ENCODE measurements at places on chromosomes 6 and 20.
A peak's percentile ranks its signal among the peaks of the same experiment; 100 is the strongest.

DNA sequence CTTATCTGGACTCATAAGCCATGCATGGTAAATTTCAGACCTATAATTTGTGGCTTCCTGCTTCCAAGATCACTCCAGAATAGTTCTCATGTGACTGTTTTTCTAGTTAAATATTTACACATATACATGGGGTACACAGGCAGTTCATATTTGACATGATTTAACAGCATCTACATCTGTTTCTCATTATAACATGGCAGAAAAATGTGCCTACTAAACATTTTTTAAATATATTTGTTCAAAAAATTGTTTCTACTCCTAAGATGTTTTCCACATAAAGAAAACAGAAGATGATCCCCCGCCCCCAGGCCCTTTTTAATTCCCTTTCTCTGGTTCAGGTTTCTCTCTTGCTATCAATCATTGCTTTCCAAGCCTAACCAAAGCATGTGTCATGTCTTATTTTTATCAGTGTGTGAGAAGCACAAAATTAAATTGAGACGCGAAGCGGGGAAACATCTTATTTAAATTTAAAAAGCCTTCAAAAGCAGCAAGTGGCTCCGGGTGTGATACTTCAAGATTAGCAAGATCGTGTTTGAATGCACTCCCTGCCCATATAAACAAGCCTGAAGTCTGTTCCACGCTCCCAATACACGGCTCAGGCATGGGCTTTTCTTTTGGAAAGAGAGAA, 37.3 kb downstream of the IPCEF1 start:
- H3K27ac ChIP-seq, result no peak overlapping the region
- no peak for DNase-seq
- H3K36me3 ChIP-seq, result no peaks in the 10 kb centered on the region
- peak overlapping the region; percentile 47 for H3K4me3 ChIP-seq
- peaks cover 8% of the 10 kb centered on the region for H3K4me1 ChIP-seq

GRCh38 chr20:8117636-8118035, 14.4 kb upstream of the PLCB1 start:
- no peaks in the 10 kb centered on the region for H3K36me3 ChIP-seq
- no peak overlapping the region for H3K27ac ChIP-seq
- H3K4me1 ChIP-seq, result no peaks in the 10 kb centered on the region

- no peak overlapping the region for H3K27ac ChIP-seq
- no peak overlapping the region for H3K4me3 ChIP-seq
- no peak for DNase-seq
- H3K27me3 ChIP-seq, result no peaks in the 10 kb centered on the region
- H3K4me1 ChIP-seq, result no peaks in the 10 kb centered on the region
Measured at GRCh38 chr6:133426038-133426437, 184.9 kb downstream of the EYA4 start.

GRCh38 chr6:20001286-20001685, 164.1 kb downstream of the ID4 start:
- H3K4me1 ChIP-seq, result no peaks in the 10 kb centered on the region
- no peak for DNase-seq
- no peak overlapping the region for H3K27ac ChIP-seq
- H3K36me3 ChIP-seq, result no peaks in the 10 kb centered on the region

DNA sequence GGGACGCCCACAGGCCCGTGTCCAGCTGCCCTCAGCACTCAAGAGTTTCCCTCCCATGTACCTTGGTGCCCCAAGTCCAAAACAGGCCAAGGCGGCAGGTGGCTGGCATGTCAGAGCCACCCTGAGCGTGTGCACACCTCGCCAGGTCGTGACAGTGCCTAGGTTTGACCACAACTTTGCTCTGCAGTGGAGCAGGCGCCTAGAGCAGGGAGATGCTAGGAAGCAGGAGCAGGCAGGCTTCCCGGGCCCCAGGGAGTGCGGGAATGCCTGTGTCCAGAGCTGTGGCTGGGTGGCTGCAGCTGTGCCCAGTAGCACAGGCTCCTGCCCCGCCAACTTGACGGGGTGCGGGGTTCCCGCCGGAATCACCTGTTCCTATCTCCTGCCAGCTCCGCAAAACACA, 380.8 kb upstream of the IMPG1 start:
- DNase-seq, result no peak
- no peak overlapping the region for H3K4me3 ChIP-seq
- no peaks in the 10 kb centered on the region for H3K4me1 ChIP-seq
- H3K27ac ChIP-seq, result no peak overlapping the region

GRCh38 chr20:1813101-1813529, 82.1 kb upstream of the SIRPA start:
- peaks cover 93% of the 10 kb centered on the region for H3K4me1 ChIP-seq
- H3K27ac ChIP-seq, result peak overlapping the region; percentile 82
- no peaks in the 10 kb centered on the region for H3K27me3 ChIP-seq
- H3K4me3 ChIP-seq, result no peak overlapping the region
- peak; percentile 76 for DNase-seq
- no peaks in the 10 kb centered on the region for H3K36me3 ChIP-seq

- H3K36me3 ChIP-seq, result no peaks in the 10 kb centered on the region
- no peaks in the 10 kb centered on the region for H3K27me3 ChIP-seq
- H3K4me3 ChIP-seq, result no peak overlapping the region
- H3K4me1 ChIP-seq, result no peaks in the 10 kb centered on the region
- H3K27ac ChIP-seq, result no peak overlapping the region
Measured at GRCh38 chr20:54123587-54124180, 50.1 kb downstream of the CYP24A1 start.

DNA sequence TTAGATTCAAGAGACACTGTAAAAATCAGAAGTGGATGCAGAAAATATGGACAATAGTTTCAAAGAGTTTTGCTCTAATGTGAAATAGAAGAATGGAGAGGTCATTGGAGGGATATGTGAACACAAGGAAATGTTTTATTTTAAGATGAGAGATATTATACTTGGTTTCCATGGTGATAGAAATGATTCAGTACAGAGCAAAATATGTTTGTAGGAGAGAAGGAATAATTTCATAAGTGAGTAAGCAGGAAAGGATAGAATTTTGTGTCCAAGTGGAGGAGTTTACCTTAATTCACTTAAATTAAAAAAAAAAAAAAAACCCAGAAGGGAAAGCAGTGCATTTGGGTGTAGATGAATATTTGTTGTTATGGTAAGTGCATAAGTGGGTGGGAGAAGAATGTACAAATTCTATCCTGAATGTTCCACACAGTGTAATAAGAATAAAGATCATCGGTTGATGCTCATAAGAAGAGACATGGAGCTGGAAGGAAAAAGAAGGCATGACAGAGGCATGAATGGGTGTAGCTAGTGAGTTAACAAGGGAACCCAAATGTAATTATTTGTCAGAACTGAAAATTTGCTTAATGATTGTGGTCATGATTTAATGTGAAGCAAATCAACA, 688.9 kb upstream of the GJE1 start:
- no peak overlapping the region for H3K27ac ChIP-seq
- H3K4me3 ChIP-seq, result no peak overlapping the region
- H3K4me1 ChIP-seq, result peaks cover 4% of the 10 kb centered on the region
- DNase-seq, result no peak
- H3K27me3 ChIP-seq, result no peaks in the 10 kb centered on the region
- H3K36me3 ChIP-seq, result no peaks in the 10 kb centered on the region

GRCh38 chr6:26330859-26331217, 34.2 kb upstream of the BTN3A2 start:
- peaks cover 36% of the 10 kb centered on the region for H3K27me3 ChIP-seq
- H3K27ac ChIP-seq, result peak overlapping the region; percentile 8
- no peak overlapping the region for H3K4me3 ChIP-seq
- DNase-seq, result no peak
- H3K4me1 ChIP-seq, result no peaks in the 10 kb centered on the region

- H3K36me3 ChIP-seq, result no peaks in the 10 kb centered on the region
- H3K27ac ChIP-seq, result no peak overlapping the region
- no peaks in the 10 kb centered on the region for H3K27me3 ChIP-seq
- H3K4me1 ChIP-seq, result no peaks in the 10 kb centered on the region
- no peak overlapping the region for H3K4me3 ChIP-seq
Measured at GRCh38 chr20:60935971-60936370, 316.1 kb upstream of the CDH4 start.

DNA sequence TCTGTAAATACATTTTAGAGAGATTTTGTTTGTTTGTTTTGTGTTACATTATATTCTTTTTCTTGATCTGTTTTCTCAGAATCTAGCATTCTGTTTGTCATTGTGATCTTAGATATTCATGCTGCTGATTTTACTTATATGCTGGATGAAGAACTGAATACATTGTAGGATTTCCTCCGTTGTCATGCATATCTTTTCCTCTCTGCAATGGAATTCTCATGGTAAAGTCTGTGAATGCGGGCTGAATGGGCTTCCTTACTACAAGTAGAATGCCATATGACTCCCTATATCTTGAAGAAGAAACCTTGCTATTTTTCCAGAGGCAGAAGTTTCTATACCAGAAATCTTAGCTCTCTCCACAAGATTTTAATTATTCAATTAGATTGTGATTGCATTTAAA, 2.4 kb upstream of the DEFB114 start:
- H3K36me3 ChIP-seq, result no peaks in the 10 kb centered on the region
- no peaks in the 10 kb centered on the region for H3K4me1 ChIP-seq
- H3K27ac ChIP-seq, result no peak overlapping the region
- DNase-seq, result no peak
- H3K27me3 ChIP-seq, result no peaks in the 10 kb centered on the region
- no peak overlapping the region for H3K4me3 ChIP-seq

DNA sequence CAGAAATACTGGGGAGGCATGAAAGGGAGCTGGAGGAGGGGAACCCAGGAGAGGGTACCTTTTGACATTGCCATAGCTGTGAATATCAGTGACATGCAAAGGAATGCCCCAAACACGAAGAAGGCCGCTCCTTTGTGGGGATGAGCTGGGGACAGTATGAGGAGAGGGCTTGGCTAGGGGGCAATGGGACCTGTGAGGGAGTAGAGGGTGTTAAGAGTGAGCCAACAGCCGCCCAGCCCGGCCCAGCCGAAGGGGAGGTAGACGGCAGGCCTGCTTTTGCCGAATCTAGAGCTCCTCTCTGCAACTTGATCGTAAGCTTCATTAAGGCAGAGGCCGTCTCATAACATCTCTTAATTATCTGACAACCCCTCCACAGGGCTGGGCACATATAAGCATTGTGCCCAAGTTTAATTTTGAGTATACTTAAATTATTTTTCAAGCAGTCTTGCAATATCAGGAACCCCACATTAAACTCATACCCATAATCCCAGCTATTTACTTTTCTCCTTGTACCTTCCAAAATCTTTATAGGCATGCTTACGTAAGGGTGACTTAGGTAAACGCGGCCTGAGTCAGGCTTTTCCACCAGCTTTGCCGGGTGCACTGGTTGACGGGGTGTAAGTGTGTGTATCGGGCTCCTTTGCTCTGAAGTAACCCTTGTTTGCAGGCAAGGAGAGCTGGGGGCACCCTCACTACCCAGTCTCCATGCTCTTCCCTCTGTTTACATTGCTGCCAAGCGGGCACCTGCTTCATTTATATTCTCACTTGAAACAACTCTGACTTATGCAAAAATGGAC, 24.9 kb upstream of the VEGFA start:
- no peak for DNase-seq
- no peaks in the 10 kb centered on the region for H3K36me3 ChIP-seq
- H3K27ac ChIP-seq, result no peak overlapping the region
- H3K4me3 ChIP-seq, result no peak overlapping the region

- peaks cover 27% of the 10 kb centered on the region for H3K4me1 ChIP-seq
- no peaks in the 10 kb centered on the region for H3K27me3 ChIP-seq
- no peak for DNase-seq
- no peak overlapping the region for H3K4me3 ChIP-seq
- H3K36me3 ChIP-seq, result no peaks in the 10 kb centered on the region
Measured at GRCh38 chr6:151761851-151762250, 45.6 kb upstream of the ESR1 start.

GRCh38 chr6:6546318-6547109, 42.0 kb upstream of the LY86 start:
- H3K27ac ChIP-seq, result no peak overlapping the region
- H3K4me3 ChIP-seq, result peak overlapping the region; percentile 71
- H3K27me3 ChIP-seq, result no peaks in the 10 kb centered on the region
- no peak for DNase-seq

GRCh38 chr6:11613858-11614257, 76.3 kb downstream of the TMEM170B start:
- no peaks in the 10 kb centered on the region for H3K27me3 ChIP-seq
- H3K4me1 ChIP-seq, result peaks cover 68% of the 10 kb centered on the region
- no peaks in the 10 kb centered on the region for H3K36me3 ChIP-seq
- H3K27ac ChIP-seq, result peak overlapping the region; percentile 48

DNA sequence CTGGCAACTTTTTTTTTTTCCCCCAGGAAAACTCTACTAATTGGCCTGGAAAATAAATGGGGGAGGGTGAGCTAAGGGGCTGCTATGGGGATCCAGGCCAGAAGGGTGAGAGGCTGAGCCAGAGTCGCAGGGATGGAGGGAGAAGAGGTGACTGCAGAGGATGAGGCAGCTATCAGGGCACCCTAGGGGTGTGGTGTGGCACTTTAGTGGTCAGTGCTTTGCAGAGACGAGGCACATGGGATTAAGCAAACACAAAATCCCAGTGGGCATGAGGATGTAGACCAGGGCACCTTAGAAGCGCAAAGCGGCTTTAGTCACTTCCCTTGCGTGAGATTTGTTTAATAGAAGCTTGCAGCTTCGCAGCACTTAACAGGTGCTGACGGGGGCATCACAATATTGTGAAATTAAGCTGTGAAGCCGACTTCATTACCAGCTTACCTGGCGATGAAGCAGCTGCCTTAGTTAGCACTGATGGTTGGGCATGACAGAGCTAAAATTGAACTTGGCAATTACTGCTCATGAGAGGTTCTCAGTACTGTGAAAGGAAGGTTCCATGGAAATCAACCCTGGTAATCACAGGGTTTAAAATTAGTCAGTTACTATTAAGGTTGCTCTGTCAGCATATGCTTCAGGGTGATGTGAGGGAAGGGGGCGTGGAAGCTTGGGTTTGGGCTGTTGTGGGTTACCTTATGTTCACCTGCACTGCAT, 26.0 kb downstream of the TOX2 start:
- H3K27me3 ChIP-seq, result no peaks in the 10 kb centered on the region
- H3K4me3 ChIP-seq, result no peak overlapping the region
- H3K27ac ChIP-seq, result no peak overlapping the region
- no peak for DNase-seq
- H3K36me3 ChIP-seq, result no peaks in the 10 kb centered on the region

- H3K27ac ChIP-seq, result no peak overlapping the region
- H3K27me3 ChIP-seq, result no peaks in the 10 kb centered on the region
- H3K4me3 ChIP-seq, result no peak overlapping the region
Measured at GRCh38 chr20:22374066-22374465, 210.3 kb downstream of the FOXA2 start.

DNA sequence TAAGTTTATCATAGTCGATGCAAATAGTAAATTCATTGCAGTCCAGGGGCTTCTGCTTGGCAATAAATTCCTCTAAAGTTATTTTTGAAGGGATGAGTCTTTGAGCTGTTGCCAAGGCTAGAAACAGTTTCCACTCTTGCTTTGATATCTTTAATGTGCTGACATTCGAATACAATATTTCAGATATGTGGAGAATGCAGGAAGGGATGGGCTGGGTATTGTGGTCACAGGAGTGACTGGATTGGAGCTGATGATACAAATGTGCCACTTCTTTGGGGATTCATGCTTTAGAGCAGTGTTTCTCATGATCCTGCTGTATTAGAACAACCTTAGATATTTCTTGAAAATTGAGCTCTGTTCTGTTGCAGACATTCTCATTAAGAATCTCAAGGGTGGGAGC, 139.0 kb downstream of the PRDM13 start:
- H3K27ac ChIP-seq, result no peak overlapping the region
- H3K27me3 ChIP-seq, result no peaks in the 10 kb centered on the region
- H3K36me3 ChIP-seq, result no peaks in the 10 kb centered on the region
- H3K4me1 ChIP-seq, result no peaks in the 10 kb centered on the region
- no peak overlapping the region for H3K4me3 ChIP-seq
- no peak for DNase-seq
